ENCODE measurements at places on chromosomes 5 and 9. TPM values are rescaled to one million over a fixed set of nuclear protein-coding genes. Genes with fewer than 3 reads are reported as not detected.

C6 gene
- total RNA-seq, result 1.6 TPM

CCL27 gene
- 0.69 TPM for total RNA-seq

NSG2 gene
- total RNA-seq, result 655 TPM

ZDHHC11B gene
- 7.6 TPM for total RNA-seq

LCN15 gene
- total RNA-seq, result not detected

C9orf153 gene
- 0.46 TPM for total RNA-seq

MYO10 gene
- total RNA-seq, result 33.4 TPM

PROP1 gene
- not detected for total RNA-seq

FGF1 gene
- 22.4 TPM for total RNA-seq

PDCD1LG2 gene
- total RNA-seq, result 0.23 TPM

WDR31 gene
- total RNA-seq, result 5.3 TPM

TRMO gene
- total RNA-seq, result 19.6 TPM

PITX1 gene
- not detected for total RNA-seq

FOXD1 gene
- total RNA-seq, result 2.1 TPM

ZDHHC21 gene
- 63.0 TPM for total RNA-seq

PPIC gene
- total RNA-seq, result 7.2 TPM

FAM78A gene
- total RNA-seq, result 2.5 TPM

PTGR1 gene
- 25.1 TPM for total RNA-seq

OGN gene
- total RNA-seq, result 11.8 TPM

QRFP gene
- total RNA-seq, result not detected

DRD1 gene
- 27.0 TPM for total RNA-seq

CCDC69 gene
- total RNA-seq, result 1.2 TPM

AGXT2 gene
- total RNA-seq, result 0.23 TPM

MYORG gene
- 6.2 TPM for total RNA-seq

REEP2 gene
- 123 TPM for total RNA-seq

HEMGN gene
- 4.2 TPM for total RNA-seq

PPP2R2B gene
- total RNA-seq, result 134 TPM

GAS1 gene
- total RNA-seq, result 9.9 TPM

MRPS27 gene
- 72.2 TPM for total RNA-seq

UNC5A gene
- total RNA-seq, result 7.2 TPM

MYMK gene
- not detected for total RNA-seq

GABRP gene
- total RNA-seq, result not detected

C5orf52 gene
- not detected for total RNA-seq

PKD2L2 gene
- 0.46 TPM for total RNA-seq

SLC6A3 gene
- total RNA-seq, result 12.5 TPM

FRMD3 gene
- total RNA-seq, result 26.5 TPM

ABO gene
- total RNA-seq, result under 0.01 TPM

HK3 gene
- 1.2 TPM for total RNA-seq

FAM153A gene
- total RNA-seq, result 4.6 TPM

TNC gene
- 112 TPM for total RNA-seq

WNT8A gene
- total RNA-seq, result 0.23 TPM

LCP2 gene
- 2.5 TPM for total RNA-seq

PCDHA3 gene
- total RNA-seq, result 20.1 TPM

IFNA2 gene
- total RNA-seq, result not detected

ENTPD2 gene
- 3.2 TPM for total RNA-seq

CDH9 gene
- 57.4 TPM for total RNA-seq

TMC1 gene
- 0.46 TPM for total RNA-seq

TPPP gene
- total RNA-seq, result 27.5 TPM

GPRIN1 gene
- 67.8 TPM for total RNA-seq

FBP2 gene
- 0.23 TPM for total RNA-seq

GNA14 gene
- 1.4 TPM for total RNA-seq

LRRC19 gene
- not detected for total RNA-seq

CSF2 gene
- total RNA-seq, result not detected

SLC1A3 gene
- total RNA-seq, result 418 TPM

Measured in diencephalon (tissue), 1 donor.